Kidney capillary endothelial cell (primary cell): ENCODE measurements at places on chromosomes 12 and 14.

DNA sequence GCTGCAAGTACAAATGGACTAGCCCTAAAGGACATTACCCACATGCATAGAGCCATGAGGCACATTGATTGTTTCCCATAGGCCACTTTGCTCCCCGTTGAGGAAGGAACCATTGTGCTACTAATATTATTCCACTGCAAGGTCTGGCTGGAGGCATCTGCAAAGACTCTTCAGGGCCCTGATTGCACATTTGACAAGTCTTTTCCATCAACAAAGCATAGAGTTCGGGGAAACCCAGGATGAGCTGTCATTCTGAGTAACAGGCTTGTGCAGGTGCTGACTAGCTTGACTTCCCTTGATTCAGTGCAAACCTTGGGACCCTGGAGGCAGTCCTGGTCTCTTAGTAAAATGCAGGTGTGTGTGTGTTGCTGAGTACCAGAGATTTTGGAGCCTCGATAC is 73.8 kb downstream of the SUSD6 start:
- no peak for DNase-seq

DNA sequence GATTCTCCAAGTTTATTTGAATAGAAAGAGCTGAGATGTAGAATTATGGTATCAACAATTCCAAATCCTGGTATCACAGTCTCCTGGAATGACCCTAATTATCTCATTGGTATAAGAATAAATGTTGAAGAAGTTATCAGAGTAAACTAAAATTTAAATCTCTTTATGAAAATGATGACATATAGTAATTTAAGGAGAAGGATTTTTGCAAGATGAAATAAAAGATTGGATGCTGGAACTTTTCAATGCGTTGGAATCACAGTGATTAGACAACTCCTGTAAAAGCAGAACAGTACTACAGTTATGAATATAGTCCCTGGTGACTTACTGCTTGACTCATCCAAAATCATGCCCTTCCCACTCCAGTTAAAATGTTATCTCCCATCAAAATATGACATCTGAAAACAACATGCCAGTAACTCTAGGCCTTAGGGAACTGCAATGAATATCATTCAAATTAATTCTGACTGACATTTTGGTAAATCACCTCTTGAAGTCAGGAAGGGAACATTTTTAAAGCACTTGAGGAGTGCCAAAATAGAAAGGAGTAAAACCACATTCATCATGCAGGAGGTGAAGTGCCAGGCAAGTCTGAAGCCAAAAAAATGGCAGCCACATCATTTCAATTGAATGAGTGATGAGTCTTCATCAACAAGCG is 197.8 kb upstream of the PRKD1 start:
- no peak for DNase-seq

GRCh38 chr12:106238146-106238545 is 9.7 kb downstream of the CKAP4 start:
- DNase-seq, result no peak

DNA sequence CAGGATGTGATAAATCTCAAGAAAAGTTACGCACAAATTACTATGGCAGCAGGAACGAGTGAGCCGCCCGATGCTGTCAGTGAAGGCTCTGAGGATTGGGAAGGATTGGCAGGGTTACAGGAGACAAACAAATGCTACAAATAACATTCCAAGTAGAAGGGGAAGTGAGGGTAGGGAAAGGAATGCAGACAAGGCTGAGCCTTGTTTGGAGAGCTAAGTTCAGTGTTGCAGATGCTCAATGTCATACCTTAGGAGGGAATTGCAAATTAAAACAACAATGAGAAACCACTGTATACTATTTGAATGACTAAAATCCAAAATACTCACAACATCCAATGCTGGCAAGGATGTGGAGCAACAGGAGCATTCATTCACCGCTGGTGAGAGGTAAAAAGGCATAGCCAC is 1.3 kb downstream of the CLEC9A start:
- DNase-seq, result peak; percentile 97

DNA sequence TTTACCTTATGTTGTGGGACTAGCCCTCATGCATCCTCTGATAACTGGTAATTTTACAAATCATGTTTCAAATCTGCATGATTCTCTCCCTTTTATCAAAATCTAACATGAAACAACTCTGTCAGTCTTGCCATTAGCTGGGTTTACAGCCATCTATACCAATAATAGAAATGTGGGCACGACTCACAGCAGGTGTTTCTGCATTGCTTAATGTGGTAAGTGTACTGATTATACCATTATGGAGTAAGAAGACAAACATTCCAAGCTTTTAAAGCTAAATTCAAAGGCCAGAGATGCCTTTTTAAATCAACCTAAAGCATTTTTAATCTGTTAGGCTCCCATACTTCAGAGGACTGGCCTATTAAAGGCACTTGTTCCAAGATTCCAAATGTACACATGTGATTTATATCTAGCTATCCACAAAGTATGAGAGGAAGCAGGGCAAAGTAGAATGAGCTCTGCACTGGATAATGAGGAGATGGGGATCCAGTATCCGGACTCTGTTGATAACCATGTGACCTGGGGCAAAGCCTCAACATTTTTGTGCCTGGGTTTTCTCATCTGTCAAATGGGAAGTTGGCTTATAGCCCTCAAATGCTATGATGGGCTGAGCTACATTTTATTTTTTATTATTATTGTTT is 52.3 kb upstream of the FUT8 start:
- DNase-seq, result no peak

GRCh38 chr12:56863789-56864188 is 70.4 kb downstream of the SDR9C7 start:
- no peak for DNase-seq

DNA sequence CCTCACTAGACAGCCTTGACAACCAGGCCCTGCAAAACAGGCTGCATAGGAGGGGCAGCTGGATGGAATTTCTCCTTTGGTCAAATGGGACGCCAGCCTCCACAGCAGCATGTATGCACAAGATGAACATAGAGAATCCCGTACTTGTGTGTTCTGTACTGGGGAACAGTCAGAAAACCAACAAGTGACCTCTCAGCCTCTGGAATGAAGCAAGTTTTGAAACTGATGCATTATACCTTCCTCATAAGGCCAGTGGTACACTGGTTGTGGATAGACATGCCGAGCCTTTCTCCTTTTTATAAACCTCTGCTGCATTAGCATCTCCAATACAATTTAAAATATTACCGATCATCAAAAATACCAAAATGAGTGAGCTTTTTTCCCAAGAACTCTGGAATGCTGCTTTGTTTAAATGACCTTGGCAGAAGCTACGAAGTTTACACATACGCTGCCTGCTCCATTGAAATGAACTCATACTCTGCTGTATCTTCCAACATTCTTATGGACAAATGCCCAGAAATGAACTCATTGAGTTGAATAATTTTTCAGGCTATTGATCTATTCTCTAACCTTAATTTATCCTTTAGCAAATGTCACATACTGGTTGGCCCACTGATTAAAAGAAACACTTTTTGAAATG is 47.6 kb upstream of the FERMT2 start:
- no peak for DNase-seq

- no peak for DNase-seq
These were observed 162.7 kb downstream of the FOXN3 start for GRCh38 chr14:89254166-89254909.

DNA sequence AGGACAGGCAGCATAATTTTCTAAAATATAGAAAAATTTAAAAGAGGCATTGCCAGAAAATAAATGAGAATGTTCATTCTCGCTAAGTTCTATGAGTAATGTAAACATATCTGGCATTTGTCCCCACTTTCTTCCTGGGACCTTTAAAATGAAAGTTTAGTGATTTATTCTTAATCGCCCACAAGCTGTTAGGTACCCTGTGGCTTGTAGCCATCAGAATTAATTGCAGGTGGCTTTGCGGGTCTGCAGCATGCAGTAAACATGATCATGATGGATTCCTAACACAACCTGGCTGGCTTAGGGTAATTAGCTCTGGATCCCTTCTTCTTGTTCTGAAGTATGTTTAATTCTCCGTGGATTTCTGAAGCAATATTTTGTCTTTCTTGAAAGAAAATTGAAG is 103.5 kb upstream of the FRMD6 start:
- DNase-seq, result no peak

DNA sequence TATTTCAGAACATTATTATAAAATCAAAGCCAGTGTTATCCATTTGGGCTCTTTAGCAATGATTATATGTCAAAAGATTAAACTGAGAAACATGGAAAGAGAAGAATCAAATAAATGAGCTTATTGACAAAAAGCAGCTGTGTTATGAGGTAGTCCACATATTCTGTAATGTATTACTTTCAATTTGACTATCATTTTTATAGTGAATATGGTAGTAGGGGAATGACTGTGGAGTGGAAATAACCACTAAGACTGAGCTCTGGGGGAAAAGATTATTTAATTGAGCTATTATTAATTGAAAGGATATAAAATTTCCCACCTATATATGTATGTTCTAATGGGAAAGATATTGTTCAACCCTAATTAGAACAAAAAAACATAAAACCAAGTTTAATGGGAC is 381.3 kb downstream of the TMTC2 start:
- DNase-seq, result no peak

- DNase-seq, result no peak
These were observed 1.5 kb upstream of the KRT6A start for GRCh38 chr12:52494518-52494917.

- DNase-seq, result no peak
These were observed 325.9 kb upstream of the PRICKLE1 start for GRCh38 chr12:42915426-42915825.

DNA sequence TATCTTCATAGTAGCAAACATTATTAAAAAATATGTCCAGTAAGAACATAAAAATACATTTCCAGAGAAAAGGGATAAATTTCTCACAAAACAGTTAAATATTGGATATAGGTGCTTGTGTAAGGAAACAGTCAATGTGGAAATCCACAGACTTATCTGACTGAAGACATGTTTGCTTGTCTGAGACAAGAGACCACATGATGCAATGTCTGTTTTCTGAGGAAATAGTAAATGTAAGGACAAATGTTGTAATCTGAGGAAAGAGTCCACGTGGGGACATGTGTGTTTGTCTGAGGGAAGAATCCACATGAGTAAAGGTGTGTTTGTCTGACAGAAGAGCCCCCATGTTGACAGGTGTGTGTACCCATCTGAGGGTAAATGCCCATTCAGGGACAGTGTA is 1093.2 kb downstream of the TMEM121 start:
- no peak for DNase-seq

- DNase-seq, result peak; percentile 41
These were observed 20.3 kb upstream of the SYCP3 start for GRCh38 chr12:101759396-101760047.

GRCh38 chr12:65171870-65172269 is 2.5 kb downstream of the LEMD3 start:
- no peak for DNase-seq

DNA sequence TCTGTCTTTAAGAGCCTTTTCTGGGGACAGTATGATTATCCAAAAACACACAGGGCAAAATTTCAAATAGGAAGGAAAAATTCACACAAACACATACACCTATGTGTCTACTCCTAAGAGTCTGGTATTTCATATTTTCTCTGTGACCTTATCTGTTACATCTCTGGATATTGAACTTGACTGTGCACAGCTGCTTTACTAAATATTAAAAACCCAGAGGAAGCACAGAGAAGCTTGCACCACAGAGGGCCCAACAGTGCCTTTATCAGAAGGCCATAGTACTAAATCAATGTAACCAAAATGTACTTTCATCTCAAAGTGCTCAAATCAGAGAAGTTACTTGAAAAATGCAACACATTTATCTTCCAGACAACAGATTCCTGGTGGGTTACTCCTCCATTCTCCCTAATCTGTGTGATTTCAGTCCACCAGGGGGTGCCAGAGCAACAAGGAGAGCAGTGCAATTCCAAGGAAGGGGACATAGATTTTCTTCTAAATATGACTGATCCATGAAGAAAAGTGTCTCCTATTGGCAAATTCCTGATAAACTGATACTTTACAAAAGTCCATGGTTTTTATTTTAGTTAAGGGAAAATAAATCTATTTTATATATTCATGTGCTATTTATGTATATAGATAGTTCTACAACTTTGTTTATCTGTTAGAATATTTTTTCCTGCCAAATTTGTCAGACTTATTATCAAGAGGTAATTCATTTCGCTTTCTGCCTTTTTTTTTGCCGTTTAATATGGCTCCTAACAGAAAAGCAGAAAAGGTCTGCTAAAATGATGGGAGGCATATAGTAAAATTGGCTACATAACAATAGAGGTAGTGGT is 617.6 kb downstream of the LRFN5 start:
- peak; percentile 16 for DNase-seq

- DNase-seq, result no peak
These were observed 183.6 kb downstream of the ERC1 start for GRCh38 chr12:1174659-1175058.

DNA sequence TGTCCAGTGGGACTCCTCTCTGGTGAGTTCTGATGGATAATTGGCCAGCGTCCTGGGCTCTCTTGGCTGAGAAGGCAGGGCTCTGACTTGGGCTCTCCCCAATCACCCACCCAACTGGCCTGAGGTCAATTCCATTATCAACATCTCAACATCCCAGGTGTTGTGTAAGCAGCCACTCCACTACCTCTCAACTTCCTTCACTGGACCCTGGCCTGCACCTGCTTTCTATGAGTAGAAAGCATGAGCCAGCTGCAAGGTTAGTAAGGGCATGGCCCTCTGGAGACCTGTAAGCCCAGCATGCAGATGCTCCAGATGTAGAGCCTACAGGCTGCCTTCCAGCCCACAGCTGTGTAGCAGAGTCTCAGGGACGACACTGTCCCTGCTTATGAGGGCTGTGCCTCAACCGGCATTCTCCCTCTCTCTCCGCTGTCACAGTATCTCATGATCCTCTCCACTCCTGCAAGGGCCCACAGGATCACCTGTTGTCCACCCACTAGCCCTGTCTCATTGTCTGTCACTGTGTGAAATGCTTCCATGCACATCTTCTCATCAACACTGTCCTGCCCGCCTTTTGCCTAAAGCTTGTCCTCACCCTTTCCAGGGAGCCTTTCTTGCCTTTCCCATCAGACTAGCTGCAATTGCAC is 5.4 kb upstream of the KRT81 start:
- DNase-seq, result no peak

GRCh38 chr14:92004062-92004461 is 35.8 kb downstream of the TRIP11 start:
- DNase-seq, result no peak

GRCh38 chr12:89975574-89975973 is 266.9 kb upstream of the ATP2B1 start:
- no peak for DNase-seq

DNA sequence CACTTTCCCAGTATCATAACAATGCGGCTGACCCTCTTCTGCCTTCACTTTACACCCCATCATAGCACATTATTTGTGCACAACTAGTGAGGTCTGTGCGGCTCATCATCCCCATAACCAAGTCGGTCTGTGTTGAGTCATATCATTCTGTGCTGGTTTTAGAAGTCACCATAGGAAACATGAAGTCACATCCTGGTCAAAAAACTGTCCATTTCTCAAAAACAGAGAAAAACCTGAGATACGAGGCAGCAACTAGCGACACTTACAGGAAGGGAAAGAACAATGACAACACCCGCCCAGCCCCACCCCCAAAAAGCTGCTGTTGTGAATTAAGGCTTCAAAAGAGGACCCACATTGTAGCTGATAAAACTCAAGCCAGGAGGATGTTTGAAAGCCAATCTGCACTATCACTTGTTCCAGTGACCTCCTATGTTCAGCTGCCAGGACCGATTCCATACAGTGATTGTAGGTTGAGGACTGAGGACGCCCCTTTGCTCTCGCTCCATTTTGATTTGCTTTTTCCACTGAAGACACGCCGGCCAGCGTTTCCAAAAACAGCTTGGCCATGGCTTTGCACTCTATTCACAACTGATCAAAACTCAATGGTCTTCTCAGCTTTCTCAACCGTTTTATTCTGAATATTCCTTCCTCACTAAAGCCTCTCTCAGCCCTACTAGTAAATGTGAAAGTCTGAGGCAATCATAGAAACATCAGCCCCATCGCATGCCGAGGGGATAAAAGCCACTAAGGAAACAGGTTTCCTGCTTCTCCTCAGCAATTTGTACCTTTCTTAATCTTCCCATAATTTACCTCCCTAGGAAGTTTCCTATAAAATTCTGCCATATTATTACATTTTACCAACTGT is 87.5 kb downstream of the DUSP16 start:
- peak; percentile 97 for DNase-seq
